Neuronal stem cell (in vitro differentiated cells): ENCODE measurements at places on chromosomes 3 and 15.

GRCh38 chr3:67531181-67532101 is 123.0 kb downstream of the SUCLG2 start:
- H3K27me3 ChIP-seq = no peaks in the 10 kb centered on the region
- no peak overlapping the region for H3K27ac ChIP-seq
- peaks cover 20% of the 10 kb centered on the region for H3K36me3 ChIP-seq
- DNase-seq = peak; percentile 29

- H3K36me3 ChIP-seq = peaks cover 2% of the 10 kb centered on the region
- H3K4me3 ChIP-seq = peak overlapping the region; percentile 95
- no peak overlapping the region for H3K27ac ChIP-seq
- DNase-seq = no peak
Observed at GRCh38 chr3:88151358-88151757, 1.6 kb downstream of the C3orf38 start.

DNA sequence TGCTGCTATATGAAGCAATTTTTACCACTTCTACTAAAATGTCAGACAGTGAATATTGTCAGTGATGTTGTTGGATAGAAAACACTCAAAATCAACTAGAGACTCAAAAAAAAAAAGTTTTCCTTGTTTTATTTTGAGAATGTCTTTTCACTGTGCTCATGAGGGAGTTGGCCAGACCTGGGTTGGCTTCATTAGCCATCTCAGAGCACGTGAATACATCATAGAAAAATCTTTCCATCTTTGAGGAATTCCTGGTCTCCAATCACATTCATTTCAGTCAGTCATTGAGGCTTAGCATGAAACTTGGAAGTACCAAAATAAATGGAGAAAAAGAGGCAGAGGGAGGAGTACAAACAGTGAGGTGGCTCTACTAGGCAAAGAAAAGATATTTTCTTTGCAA is 57.6 kb upstream of the CMSS1 start:
- H3K4me1 ChIP-seq = no peaks in the 10 kb centered on the region
- H3K27me3 ChIP-seq = no peaks in the 10 kb centered on the region
- no peak for DNase-seq
- no peak overlapping the region for H3K4me3 ChIP-seq
- no peak overlapping the region for H3K27ac ChIP-seq

- no peak overlapping the region for H3K4me3 ChIP-seq
- H3K36me3 ChIP-seq = no peaks in the 10 kb centered on the region
- DNase-seq = no peak
- no peaks in the 10 kb centered on the region for H3K27me3 ChIP-seq
- H3K4me1 ChIP-seq = no peaks in the 10 kb centered on the region
Observed at GRCh38 chr3:118527514-118528044, 507.1 kb downstream of the IGSF11 start.

- H3K4me1 ChIP-seq = no peaks in the 10 kb centered on the region
- no peak overlapping the region for H3K4me3 ChIP-seq
- H3K36me3 ChIP-seq = no peaks in the 10 kb centered on the region
- H3K27me3 ChIP-seq = peaks cover 7% of the 10 kb centered on the region
Observed at GRCh38 chr3:140166861-140167599, 232.0 kb downstream of the CLSTN2 start.

DNA sequence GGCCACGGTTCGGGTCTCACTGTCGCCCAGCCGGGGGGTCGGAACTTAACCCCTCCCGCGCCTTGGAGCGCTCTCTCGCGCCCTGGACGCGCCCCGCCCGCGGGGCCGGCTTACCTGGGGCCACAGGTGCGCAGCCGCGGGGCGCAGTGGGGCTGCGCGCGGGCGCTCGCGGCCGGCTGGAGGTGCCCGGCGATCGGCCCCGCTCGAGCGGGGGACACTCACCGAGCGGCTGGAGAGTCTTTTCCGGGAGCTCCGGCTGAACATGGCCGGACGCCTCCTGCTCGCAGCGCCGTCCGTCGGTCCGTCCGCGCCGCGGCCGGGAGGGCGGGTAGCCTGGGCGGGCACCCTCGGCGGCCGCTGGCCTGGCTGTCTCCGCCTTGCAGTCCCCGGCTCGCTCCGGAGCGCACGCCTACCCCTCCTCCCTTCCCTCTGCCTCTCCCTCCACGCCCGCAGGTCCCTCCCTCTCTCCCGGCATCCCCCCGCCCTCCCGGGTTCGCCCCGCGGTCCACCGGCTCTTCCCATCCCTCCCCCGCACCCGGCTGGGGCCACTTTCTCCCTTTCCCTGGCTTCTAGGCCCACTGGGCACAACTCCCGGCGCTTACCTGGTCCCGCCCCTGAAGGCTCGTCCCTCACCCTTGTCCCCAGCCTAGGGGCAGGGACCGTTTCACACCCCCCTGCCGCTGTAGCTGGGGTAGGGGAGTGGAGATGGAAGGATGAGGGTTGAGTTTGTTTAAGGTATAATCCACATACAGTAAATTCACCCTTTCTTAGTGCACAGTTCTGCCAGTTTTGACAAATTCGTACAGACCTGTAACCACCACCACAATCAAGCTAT is 220.1 kb upstream of the PRICKLE2 start:
- peaks cover 10% of the 10 kb centered on the region for H3K4me1 ChIP-seq
- H3K27me3 ChIP-seq = no peaks in the 10 kb centered on the region
- peak; percentile 37 for DNase-seq
- no peaks in the 10 kb centered on the region for H3K36me3 ChIP-seq

DNA sequence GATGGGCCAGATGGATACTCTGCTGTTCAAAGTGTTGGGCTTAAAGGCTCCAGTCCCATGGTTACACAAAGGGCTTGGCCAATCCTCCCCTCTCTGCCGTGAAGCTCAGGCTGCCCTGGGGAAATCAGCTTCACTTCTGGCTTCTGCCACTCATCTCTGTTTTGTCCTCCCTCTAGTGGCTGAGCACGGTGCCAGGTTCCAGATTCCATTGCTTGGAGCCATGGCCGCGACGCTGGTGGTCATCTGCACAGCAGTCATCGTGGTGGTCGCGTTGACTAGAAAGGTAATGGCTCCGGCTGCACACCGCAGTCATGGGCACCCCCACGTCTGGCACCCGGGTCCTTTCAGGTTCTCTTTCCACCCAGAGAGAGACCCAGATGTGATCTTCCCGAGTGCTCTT is 5.6 kb downstream of the TIGIT start:
- no peaks in the 10 kb centered on the region for H3K27me3 ChIP-seq
- H3K36me3 ChIP-seq = no peaks in the 10 kb centered on the region
- no peak overlapping the region for H3K27ac ChIP-seq
- no peak overlapping the region for H3K4me3 ChIP-seq
- no peaks in the 10 kb centered on the region for H3K4me1 ChIP-seq

- H3K36me3 ChIP-seq = no peaks in the 10 kb centered on the region
- no peak for DNase-seq
- H3K27me3 ChIP-seq = peaks cover 2% of the 10 kb centered on the region
- H3K4me3 ChIP-seq = no peak overlapping the region
- H3K4me1 ChIP-seq = no peaks in the 10 kb centered on the region
- H3K27ac ChIP-seq = no peak overlapping the region
Observed at GRCh38 chr3:157543501-157544035, 40.4 kb upstream of the VEPH1 start.

DNA sequence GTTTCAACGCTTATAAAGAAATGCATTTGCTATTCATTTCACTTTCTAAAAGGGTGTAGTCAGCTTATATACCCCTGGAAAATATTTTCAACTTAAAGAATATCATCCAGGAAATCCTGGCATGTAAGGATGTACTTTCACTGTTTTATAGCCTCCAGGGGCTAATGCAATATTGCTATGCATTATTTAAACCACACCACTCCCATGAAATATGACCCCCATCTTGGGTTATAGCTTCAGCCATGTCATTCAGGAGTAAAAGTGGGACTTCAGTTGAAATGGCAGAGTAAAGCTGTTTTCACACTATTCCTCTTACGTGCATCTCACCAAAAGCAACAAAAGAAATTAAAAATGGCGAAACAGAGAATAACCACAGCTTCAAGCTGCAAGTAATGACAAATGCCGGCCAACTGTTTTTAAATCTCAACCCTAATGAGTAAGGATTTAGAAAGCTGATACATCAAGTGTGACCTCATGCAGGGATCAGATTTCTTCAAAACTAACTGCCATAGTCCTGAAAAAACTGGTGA is 84.5 kb downstream of the COL6A6 start:
- no peaks in the 10 kb centered on the region for H3K36me3 ChIP-seq
- H3K27me3 ChIP-seq = no peaks in the 10 kb centered on the region
- H3K4me3 ChIP-seq = no peak overlapping the region
- H3K4me1 ChIP-seq = no peaks in the 10 kb centered on the region
- DNase-seq = no peak

GRCh38 chr15:84747416-84748273 is 747 bp upstream of the ZNF592 start:
- H3K36me3 ChIP-seq = no peaks in the 10 kb centered on the region
- peaks cover 6% of the 10 kb centered on the region for H3K4me1 ChIP-seq
- DNase-seq = peak; percentile 62
- peak overlapping the region; percentile 88 for H3K27ac ChIP-seq
- no peaks in the 10 kb centered on the region for H3K27me3 ChIP-seq
- H3K4me3 ChIP-seq = peak overlapping the region; percentile 88

DNA sequence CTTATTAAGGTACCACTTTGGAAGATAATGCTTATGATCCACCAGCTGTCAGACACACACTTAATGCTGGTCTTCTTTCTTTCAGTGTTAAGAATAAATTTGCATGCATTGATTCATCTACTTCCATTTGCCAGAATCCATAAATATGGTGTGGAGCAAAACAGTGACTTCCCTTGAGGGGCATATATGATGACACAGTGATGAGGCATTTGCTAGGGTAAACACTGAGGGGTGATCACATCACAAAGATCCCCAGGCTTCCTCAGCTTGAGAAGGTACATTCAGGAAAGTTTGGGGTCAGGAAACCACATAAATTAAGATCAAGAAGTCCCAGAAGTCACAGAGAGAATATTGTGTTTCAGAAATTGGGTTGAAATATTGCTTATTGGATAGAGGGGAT is 9.9 kb upstream of the ZBED2 start:
- H3K27me3 ChIP-seq = no peaks in the 10 kb centered on the region
- H3K4me1 ChIP-seq = no peaks in the 10 kb centered on the region
- H3K36me3 ChIP-seq = no peaks in the 10 kb centered on the region
- no peak overlapping the region for H3K27ac ChIP-seq
- no peak for DNase-seq
- H3K4me3 ChIP-seq = no peak overlapping the region

DNA sequence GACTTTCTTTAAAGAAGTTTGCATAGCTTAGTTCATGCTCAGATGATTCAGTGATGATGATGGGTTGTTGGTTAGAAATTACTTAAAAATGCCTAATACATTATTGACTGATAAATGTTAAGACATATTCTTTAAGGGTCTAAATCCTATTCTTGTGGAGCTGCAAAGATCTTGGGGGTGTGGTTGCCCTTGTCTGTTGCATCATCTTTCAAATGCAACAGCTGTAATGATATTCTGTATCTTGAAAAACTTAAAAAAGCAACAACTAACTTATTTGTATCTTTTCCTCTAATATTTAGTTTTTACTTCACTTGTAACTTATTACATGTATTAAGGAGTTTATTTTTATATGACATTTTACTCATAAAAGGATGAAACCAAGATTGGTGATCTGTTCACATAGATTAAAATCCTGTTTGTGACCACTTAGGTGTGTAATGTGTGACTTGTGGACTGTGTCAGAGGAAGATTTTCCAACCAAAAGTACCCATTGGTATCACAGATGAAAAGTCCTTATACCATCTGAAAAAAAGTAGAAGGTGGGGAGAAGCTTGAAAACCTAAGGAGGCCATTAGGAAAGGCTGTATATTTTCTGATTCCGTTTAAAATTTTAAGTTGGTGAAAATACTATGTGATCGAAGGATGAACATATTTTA is 142.8 kb downstream of the IGF1R start:
- no peak overlapping the region for H3K27ac ChIP-seq
- no peaks in the 10 kb centered on the region for H3K27me3 ChIP-seq
- H3K4me3 ChIP-seq = no peak overlapping the region
- peaks cover 51% of the 10 kb centered on the region for H3K4me1 ChIP-seq

DNA sequence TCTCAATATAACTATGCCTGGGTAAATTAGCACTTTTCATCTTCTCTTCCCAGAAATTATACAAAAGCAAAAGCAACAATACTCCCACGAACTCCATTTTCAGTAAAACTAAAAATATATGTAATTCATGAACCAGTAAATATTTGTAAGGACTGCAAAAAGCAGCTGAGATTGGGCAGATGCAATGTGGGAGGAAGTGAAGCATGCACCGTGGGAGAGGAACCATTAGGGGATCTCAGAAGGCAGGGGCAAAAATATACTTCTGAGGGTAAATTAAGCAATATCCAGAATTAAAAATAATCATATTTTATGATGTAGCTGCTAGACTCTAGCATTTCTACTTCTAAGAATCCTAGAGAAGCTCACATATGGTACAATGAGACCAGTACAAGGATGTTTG is 20.2 kb downstream of the CFAP91 start:
- DNase-seq = no peak
- no peak overlapping the region for H3K27ac ChIP-seq
- no peak overlapping the region for H3K4me3 ChIP-seq
- H3K4me1 ChIP-seq = no peaks in the 10 kb centered on the region

DNA sequence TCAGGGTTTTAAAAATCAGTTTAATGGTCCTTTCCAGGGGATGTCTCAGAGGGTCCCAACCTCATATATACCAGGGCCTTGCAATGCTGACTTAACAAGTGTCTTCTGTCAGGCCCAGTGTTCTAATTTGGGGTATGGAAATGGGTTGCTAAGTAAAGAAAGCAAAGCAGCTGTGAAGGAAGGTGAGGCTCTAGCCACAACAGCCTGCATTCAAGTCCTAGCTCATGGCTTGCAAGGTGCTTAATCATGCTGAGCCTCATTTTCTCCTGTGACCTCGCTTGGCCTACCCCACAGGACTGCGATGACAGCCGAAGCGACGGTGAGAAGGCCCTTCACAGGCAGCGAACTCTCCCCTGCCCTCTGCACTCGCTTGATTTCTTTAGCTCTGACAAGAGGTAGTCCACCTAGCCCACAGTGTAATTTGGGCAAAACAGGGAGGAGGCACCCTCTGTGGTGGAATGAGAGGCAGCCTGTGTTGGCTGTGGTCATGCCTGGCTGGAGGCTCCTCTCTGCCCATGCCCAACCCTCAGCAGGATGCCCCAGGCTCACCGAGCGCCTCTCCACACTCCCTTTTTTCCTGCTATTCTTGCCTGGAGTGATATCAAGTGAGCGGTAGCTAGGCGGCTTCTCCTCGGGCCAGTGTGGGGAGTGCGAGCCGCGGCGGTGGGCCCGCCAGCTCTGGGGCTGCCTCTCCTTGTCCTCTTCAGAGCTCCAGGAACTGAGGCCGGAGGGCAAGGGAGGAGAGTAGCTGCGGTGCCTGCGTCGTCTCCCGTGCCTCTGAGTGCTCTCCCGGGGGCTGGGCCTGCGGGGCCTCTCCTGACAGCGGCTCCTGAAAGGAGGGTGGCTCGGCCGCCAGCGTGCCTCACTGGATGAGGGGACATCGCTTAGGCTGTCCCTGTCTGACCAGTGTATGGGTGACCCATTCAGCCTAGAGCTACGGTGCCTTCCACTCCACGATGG is 29.2 kb downstream of the ILDR1 start:
- H3K4me3 ChIP-seq = no peak overlapping the region
- no peaks in the 10 kb centered on the region for H3K27me3 ChIP-seq
- H3K36me3 ChIP-seq = no peaks in the 10 kb centered on the region
- no peak overlapping the region for H3K27ac ChIP-seq

DNA sequence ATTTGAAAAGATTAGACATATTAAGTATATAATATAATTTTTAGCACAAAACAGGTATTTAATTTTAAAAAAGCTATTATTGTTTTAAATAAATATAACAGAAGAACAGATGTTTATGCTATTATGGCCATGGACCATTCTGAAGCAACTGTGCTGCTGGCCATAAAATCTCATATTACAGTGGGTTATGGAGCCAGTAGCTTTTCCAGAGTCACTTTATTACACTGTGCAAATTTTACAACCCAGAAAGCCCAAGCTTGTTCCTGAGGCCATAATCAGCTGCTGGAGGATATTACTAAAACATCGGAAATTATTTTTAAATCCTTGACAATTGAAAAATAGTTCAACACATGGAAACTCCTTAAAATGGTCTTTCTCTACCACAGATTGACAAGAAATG is 557.3 kb upstream of the KCNMB2 start:
- no peaks in the 10 kb centered on the region for H3K36me3 ChIP-seq
- no peak overlapping the region for H3K4me3 ChIP-seq
- no peak overlapping the region for H3K27ac ChIP-seq
